Activated T-cell treated with anti-CD3 and anti-CD28 coated beads for 24 hours (primary cell): ENCODE measurements at places on chromosomes 6 and 20.
A peak's percentile ranks its signal among the peaks of the same experiment; 100 is the strongest.

DNA sequence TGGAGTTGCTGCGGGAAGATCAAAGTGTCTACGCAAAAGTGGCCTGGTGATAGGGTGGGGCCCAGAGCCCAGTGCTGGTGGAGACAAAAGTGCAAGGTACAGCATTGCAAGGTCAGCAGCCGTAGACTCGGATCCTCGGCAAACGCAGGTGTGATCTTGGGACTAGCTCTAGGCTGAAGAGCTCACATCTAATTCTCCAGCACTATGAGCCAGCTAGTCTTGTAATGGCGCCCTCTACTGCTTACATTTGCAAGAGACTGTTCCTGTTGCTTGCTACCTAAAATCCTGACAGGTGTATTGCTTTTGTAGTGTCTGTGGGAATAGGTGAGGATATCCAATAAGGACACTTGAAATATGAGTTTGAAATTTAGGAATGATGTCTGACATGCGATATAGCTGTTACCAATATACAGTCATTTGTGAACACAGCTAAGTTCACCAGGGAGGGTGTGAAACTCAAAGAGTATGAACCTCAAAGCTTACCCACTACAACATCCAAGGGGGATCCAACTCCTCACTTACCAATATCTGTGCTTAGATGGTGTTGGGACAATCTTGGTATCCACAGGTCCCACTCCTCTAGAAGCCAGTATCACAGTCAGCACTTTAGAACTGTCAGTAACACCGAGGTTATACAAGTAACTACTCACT is 58.4 kb downstream of the PDE7B start:
- DNase-seq = peak; percentile 40

DNA sequence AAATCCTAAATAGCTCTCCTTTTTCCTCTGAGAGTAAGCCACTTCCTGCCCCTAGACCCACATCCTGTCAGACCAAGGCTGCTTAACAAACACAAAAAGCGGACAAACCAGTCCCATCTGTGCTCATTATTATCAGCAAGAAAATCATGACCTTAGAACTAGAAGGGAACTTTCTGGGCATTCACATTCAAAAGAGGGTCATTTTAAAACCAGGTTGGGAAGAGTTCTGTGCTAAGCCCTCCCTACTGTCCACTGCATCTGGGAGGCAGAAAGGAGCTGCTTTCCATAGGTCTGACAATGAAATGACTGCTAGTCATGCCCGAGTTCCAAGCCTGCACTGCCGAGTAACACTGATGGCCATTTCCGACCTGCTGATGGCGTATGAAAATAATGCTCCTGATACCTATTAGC is 15.4 kb downstream of the EZR start:
- no peak for DNase-seq

GRCh38 chr6:3751730-3752530 is 417 bp upstream of the PXDC1 start:
- peak; percentile 61 for DNase-seq

GRCh38 chr6:37738216-37738615 is 40.5 kb upstream of the MDGA1 start:
- DNase-seq = no peak

- peak; percentile 59 for DNase-seq
Measured at GRCh38 chr20:46117704-46118467, at the start of gene CD40. TSS of gene CD40 (plus strand) at chr20:46118314. CDS start at chr20:46118344, 30 bp downstream.

DNA sequence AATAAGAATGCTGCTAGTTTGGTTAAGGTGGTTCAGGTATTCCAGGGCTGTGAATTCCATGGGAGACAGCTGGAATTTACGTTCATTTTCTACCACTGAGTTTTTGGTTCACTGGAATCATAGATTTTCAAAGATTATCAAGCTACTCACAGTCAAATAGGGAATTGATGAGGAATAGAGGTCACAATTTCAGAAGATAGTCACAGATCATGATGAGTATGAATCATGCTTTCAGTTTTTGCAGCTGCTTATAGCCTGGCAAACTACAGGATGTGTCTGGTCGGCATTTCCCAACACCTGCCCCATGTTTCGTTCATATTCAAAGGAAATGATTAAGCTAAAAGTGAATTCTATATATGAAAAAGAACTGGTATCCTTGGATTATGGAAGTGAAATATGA is 58.7 kb downstream of the BCKDHB start:
- DNase-seq = no peak

DNA sequence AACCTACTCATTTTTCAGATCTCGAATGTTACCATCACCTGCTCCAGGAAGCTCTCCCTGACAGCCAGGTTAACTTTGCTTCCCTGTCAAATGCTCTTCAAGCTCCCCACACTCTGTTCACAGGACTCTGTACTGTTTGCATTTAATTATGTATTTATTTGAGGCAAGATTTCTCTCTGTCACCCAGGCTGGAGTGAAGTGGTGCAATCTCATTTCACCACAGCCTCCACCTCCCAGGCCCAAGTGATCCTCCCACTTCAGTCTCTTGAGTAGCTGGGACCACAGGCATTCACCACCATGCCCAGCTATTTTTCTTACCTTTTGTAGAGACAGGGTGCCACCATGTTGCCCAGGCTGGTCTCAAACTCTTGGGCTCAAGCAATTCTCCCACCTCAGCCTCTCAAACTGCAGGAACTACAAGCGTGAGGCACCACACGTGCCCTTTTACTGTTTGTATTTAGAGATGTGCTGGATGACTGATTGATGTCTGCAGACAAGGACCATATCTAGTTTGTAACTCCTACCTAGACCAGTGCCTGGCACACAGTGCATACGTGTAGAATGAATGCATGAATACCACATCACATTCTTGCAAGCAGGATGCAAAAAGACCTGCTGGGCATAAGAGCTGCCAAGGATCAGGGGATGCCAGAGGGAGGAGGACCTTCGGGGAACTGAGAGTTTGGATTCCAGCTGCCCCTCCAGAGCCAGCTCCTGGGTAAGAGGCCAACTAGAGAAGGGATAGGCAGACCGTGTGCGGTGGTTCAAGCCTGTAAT is 15.6 kb upstream of the CBFA2T2 start:
- DNase-seq = no peak

GRCh38 chr6:162728197-162728596 is 423 bp downstream of the PACRG start:
- no peak for DNase-seq

DNA sequence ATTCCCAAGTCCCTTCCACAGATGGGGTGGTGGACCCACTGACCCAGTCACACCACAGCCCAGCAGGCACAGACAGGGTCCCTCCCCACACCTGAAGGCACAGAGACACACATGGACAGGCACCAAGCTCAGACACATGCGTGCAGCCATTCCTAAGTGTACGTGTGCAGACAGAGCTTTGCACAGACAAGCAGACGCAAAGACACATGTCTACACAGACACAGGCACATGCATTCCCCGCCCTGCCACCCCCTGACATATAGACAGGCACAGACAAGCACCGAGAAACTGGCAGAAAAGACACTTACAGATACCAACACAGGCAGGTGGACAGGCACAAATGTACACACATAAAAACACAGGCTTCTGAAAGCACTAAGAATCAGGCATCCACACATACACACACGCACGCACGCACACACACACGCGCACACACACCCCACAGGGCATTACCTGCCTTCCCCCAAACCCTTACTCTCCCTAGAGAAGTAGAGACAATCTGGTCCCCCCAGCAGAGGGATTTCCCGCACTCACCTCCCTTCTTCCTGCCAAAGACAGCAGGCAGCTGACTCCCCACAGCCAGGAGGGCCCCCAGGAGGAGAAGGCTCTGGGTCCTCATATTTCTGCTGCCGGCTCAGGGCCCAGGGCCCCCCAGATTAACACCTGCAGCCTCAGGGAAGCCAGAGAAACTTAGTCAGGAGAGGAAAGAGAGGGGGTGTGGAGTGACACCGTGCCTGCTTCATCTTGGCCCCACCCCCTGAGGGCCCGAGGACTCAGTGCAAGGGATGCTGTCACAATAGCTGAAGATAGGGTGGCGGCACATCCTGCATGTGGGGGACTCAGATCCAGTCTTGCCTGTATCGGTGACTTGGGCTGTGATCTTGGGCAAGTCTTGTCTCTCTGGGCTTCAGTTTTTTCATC is at the start of gene WFDC5:
WFDC5 (minus strand) TSS at position 710 of the 921 bp plus-strand sequence; CDS start at position 619, 91 bp downstream.
- no peak for DNase-seq

DNA sequence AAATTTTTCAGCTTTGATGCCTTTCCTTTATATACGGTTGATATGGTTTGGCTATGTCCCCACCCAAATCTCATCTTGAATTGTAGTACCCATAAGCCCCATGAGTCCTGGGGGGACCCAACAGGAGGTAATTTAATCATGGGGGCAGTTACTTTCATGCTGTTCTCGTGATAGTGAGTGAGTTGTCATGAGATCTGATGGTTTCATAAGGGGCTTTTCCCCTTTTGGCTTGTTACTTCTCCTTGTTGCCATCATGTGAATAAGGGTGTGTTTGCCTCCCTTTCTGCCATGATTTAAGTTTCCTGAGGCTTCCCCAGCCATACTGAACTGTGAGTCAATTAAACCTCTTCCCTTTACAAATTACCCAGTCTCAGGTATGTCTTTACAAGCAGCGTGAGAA is 66.8 kb downstream of the ARHGAP18 start:
- DNase-seq = no peak

DNA sequence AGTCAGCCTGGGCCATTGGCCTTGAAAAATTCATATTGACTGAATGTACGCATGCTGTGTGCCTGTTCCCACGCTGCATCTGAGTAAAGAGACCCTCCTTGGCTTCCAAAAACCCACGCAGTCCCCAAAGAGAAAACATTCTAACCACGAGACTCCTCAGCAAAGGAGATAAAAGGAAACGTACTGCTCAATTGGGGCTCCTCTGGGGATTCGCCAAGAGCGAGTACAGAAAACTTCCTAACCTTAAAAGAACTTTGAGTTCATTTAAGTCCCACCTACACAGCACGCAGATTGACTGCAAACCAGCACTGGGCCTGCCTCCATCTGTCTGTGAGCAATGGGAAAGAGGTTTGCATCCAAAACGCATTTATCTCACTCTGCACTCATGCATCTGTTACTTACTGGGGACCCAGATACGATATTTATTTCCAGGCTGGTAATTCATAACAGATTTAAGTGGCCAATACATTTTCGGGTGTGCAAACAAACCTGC is 505.9 kb upstream of the CHD6 start:
- no peak for DNase-seq

DNA sequence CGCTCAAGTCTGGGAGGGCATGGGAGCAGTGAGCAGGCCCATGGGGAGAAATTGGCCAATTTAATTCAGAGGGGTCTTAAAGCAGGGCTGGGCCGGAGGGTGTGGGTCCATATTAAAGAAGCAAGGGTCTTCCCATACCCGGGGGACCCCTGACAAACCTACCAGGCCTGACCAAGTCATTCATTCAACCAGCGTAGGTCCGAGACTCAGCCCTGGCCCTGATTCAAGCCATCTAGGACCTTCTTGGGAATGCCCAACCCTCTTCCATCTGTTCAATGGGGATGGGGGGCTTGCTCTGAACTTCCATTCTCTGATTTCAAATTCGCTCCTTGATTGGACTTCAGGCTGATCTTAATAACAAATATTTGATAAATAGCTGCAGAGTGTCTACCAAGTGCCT is 7.3 kb downstream of the ADIG start:
- DNase-seq = no peak

GRCh38 chr6:105619971-105620741 is 217.3 kb upstream of the PREP start:
- no peak for DNase-seq

DNA sequence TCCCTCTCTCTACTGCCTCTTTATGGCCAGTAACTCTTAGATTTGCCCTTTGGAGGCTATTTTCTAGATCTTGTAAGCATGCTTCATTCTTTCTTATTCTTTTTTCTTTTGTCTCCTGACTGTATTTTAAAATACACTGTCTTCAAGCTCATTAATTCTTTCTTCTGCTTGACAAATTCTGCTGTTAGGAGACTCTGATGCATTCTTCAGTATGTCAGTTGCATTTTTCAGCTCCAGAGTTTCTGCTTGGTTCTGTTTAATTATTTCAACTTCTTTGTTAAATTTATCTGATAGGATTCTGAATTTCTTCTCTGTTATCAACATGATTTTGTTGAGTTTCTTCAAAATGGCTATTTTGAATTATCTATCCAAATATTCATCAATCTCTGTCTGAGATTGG is 25.0 kb upstream of the SDCBP2 start:
- DNase-seq = no peak

DNA sequence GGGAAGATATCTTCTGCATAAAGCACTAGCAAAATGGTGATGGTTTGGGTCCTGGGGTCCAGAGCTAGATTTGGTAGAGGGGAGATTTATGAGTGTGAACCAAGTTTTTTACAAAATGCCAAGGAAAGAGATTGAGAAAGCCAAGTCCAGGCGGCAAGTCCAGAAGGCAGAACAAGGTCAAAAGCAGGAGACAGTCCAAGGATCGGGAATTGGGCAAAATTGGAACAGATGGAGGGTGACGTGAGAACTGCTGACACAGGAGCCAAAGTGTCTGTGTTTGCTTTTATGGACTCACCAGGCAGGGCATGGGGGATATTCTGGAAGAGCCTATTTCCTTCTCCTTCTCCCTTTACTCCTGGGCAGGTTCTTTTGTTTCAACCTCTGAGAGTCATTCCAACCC is 4.1 kb downstream of the NHLRC1 start:
- no peak for DNase-seq

GRCh38 chr20:38805958-38806854 is 709 bp downstream of the PPP1R16B start:
- no peak for DNase-seq

GRCh38 chr6:151498327-151498726 is 4.5 kb downstream of the CCDC170 start:
- DNase-seq = no peak

DNA sequence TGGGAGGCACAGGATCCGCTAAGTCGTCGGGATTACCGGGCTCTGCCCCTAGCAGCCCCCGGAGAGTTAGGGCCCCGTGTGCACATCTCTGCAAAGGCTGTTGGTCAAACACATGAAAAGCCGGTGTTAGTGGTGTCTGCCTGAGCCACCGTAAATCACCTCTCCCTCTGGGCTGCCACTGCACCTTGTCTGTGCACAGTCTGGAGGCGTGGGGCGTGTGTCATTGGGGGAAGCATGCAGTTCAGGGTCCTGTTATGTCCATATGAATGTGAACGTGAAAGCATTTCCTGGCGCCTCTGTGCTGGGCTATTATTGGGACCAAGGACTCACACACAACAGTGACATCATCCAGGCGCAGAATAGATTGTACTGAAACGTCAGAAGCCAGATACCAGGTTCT is 305.6 kb downstream of the NRN1 start:
- no peak for DNase-seq

DNA sequence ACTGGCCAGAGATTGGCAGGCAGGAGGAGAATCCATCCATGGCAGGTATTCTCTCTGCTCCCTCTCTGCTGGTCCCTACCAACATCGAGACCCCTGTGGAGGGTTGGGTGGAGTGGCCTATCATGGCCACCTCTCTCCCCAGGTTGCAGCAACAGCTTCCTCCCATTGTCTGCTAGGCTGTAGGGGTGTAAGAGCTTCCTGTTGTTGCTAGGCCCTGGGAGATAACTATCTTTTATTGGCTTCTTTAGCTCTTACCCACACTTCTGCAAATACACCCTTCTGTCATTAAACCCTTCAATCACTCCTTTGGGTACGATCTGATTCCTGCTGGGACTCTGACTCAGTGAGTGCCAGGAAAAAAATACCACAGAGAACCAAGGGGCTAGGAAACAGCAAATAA is 66.6 kb upstream of the FAM184A start:
- DNase-seq = no peak

- no peak for DNase-seq
Measured at GRCh38 chr20:40146071-40146470, 543.0 kb downstream of the MAFB start.

GRCh38 chr6:13989496-13990144 is 64.9 kb downstream of the RNF182 start:
- no peak for DNase-seq
